ENCODE measurements at places on chromosomes 5 and 9. TPM values are rescaled to one million over a fixed set of nuclear protein-coding genes. Genes with fewer than 3 reads are reported as not detected.

The IL4 gene
- total RNA-seq = not detected

The BTNL9 gene
- not detected for total RNA-seq

The HAPLN1 gene
- not detected for total RNA-seq

The SPINK4 gene
- total RNA-seq = not detected

The WDR31 gene
- 1.0 TPM for total RNA-seq

The PAEP gene
- not detected for total RNA-seq

The CTXN3 gene
- not detected for total RNA-seq

The RNF183 gene
- total RNA-seq = not detected

The THBS4 gene
- total RNA-seq = 0.57 TPM
